ENCODE measurements at places on chromosomes 4 and X.

DNA sequence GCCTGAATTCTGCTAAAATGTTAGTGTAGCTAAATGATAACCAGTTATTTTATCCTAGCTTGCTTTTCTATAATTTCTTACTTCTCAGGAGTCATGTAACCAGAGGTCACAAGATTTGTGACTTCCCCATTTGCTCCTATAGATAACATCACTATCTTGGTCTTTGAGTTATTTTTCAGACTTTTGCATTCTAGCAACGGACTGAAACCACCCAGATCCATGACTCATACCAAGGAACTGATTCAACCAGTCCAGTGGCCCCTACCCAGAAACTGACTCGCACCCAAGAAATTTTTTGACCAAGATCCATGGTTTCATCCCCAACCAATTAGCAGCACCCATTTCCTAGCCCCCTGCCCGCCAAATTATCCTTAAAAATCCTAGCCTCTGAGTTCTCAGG is 50.0 kb downstream of the IQCM start:
- no peak for DNase-seq

DNA sequence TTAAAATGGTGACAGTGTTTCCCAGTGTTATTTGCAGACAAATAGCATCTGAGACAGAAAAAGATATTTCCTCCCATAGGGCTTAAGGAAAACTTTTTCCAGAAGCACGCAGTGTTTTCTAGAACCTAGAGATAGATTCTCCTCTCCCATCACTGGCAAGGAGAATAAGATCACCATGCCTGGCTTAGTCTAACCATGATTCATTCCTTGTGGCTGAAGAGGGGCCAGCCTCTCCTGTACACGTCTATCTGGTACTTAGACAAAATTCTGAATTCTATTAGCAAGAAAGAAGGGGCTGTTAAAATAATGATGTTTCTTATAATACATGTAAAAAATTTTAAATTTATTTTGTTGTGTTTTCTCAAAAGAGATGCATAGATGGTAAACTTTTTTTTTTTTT is 296.1 kb upstream of the LDB2 start:
- no peak for DNase-seq

GRCh38 chrX:40816906-40817305 is 81.6 kb upstream of the MED14 start:
- DNase-seq: no peak

DNA sequence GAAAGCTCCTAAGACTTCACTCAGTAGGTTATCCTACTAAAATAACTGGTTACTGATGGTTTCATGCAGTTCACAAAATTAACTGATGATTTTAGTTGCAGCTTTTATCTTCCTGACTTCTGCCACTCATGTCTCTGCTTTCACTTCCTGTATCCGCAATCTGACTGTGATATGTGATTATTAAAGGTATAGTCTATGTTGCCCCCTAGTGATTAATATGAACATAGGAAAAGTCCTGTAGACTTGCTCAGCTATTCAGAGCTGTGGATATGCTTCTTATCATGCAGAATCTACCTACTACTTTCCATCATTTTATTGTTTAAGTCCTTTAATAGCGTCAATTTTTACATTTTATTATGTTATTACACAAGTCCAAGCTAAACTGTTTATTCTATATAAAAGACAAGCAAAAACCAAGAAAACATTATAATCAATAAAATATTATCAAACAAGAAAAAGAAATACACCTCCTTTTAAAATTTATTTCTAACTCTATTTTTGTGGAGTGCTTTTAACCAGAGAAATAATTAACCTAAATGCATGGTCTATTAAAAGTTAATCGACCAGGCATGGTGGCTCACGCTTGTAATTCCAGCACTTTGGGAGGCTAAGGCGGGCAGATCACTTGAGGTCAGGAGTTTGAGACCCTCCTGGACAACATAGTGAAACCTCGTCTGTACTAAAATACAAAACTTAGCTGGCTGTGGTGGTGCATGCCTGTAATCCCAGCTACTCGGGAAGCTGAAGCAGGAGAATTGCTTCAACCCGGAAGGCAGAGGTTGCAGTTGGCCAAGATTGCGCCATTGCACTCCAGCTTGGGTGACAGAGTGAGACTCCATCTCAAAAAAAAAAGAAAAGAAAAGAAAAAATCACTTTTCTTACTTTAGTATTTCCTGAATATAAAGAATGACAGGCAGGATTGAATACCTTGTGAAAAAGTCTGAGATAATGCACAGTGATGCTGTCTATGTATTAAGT is 40.4 kb upstream of the TLR2 start:
- peak; percentile 33 for DNase-seq

- no peak for DNase-seq
Observed at GRCh38 chrX:40037367-40037766, 60.4 kb downstream of the BCOR start.

DNA sequence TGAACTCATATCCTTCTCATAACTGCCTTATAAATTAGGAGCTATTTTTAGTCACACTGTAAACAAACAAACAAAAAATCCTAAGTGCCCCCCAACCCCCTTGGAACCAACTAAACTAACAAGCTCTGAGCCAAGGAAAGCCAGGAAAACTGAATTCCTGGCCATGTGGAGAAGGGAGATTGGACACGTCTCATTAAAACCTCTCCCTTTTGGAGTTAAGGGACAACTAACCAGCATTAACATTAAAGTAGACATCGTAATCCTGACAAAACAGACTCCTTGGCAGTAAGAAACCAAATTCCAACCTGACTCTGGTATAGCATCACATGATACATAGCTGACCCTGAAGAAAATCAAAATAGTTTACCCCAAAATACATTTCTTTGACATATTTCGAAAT is 937.1 kb upstream of the GRIA3 start:
- DNase-seq: no peak

DNA sequence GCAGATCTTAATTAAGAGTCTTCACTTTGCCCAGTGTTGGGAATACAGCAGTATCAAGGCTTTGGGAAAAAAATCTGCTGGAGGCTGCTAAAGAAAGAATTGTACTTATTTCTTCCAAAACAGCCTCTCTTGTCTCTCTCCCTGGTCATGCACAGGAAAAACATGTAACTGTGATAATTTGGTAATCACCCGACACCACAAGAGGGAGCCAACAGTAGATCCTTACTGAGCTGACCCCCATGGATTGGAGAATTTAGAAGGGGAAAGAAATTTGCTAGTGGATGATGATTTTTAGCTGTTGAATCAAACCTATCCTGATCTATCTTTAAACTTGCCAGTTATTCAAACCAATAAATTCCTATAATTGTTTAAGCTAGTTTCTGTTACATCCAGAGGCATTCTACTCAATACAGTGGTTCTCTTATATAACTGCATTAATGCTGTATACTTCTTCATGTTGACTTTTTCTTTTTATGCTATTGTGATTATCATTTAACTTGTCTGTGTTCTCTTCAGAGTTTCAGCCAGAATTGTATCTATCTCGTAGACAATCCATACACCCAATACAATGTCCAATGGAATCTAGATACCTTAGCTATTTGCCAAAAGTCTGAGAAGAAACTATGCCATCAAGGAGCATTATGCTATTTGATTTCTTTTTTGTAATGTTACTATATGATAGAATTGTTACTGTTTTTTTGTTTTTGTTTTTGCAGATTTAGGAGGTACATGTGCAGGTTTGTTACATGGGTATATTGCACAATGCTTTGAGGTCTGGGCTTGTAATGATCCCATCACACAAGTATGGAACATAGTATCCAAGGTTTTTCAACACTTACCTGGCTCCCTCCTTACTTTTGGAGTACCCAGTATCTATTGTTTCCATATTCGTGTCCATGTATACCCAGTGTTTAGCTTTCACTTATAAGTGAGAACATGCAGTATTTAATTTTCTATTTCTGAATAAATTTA is 31.3 kb upstream of the ARHGEF38 start:
- peak; percentile 26 for DNase-seq

DNA sequence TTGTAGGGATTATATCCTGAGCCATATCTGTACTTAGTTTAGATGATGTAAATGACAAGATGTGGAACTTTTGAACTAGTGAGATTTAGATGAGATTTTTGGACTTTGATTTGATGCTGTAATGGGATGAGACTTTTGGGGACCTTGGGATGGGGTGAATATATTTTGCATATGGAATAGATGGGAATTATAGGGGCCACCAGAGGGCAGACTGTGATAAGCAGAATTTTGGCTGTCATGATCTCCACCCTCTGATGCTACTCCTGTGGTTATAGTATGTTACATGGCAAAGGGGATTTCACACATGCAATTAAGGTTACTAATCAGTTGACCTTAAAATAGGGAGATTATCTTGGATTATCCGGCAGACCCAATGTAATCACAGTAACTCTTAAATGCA is 214.0 kb upstream of the NHS start:
- DNase-seq: no peak

DNA sequence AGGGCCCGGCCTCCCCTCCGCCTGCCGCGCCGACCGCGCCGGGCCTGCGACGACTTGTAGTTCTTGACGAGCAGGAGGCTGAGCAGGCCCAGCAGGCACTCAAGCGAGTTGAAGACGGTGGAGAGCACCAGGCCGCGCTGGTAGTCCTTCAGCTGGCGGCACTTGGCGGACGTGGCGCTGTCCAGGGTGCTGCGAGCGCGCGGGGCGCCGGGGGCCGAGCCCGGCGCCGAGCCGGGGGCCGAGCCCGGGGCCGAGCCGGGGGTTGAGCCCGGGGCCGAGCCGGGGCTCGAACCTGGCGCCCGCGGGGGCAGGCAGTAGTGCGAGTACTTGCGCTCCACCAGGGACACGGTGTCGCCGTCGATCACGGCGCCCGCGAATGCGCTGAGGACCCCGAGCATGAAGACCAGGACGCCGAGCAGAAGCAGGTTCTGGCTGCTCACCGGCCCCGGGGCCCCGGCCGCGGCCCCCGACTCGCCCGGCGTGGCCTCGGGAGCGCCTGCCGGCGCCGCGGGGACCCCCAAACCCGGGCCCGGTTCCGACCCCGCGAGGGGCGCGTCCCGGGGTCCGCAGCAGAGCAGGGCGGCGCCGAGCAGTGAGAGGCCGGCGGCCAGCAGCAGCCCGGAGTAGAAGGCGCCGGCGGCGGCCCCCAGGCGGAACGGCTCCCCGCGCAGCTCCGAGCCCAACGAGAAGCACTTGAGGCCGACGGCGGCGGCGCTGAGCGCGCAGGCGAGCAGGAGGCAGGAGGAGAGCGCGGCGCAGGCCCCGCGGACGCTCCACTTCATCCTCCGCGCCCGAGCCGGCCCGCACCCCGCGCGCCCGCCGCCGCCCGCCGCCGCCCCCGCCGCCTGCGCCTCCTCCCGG is 584 bp downstream of the TMEM271 start:
- no peak for DNase-seq

GRCh38 chr4:158738866-158739265 is 15.7 kb upstream of the PPID start:
- no peak for DNase-seq

- DNase-seq: no peak
Observed at GRCh38 chrX:52870046-52870445, 2.2 kb upstream of the XAGE3 start.

DNA sequence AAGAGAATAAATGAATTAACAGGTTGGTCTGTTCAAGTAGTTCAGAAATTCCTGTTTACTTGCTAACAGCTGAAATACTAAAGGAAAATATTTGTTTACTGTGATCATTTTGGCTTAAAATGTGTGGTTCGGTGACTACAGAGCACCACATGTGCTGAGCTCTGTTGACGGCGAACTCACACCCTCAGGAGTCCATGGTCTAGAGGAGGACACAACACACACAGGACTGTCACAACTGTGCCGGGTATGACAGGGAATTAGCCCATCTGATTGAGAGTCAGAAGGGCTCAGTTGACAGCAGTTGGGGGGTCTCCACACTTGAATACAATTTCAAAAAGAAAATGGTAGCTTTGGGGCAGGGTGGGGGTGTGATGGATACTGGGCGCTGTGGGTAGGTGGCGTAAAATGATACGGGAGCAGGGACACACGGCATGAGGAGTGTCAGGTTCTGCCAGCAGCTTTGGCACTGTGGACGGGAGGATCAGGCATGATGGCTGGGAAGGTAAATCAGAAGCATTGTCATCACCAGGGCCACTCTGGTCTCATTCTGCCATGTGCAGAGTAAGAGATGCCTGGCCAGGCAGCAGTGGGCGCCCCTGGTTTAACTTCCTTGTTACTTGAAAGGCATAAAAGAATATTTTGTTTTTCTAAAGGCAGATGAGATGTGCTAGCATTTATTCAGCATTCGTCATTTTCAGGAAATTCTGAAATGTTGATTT is 33.3 kb downstream of the CLDN22 start:
- DNase-seq: no peak

GRCh38 chrX:49040376-49040955 is 2.7 kb downstream of the TFE3 start:
- DNase-seq: no peak

- DNase-seq: no peak
Observed at GRCh38 chr4:83010111-83010521, 507 bp downstream of the LIN54 start.

GRCh38 chr4:105145903-105146275 is 787 bp upstream of the TET2 start:
- DNase-seq: no peak

GRCh38 chrX:10578527-10578926 is 41.9 kb downstream of the MID1 start:
- DNase-seq: no peak
